Cardiac fibroblast (primary cell): ENCODE measurements at places on chromosomes 4 and X.

DNA sequence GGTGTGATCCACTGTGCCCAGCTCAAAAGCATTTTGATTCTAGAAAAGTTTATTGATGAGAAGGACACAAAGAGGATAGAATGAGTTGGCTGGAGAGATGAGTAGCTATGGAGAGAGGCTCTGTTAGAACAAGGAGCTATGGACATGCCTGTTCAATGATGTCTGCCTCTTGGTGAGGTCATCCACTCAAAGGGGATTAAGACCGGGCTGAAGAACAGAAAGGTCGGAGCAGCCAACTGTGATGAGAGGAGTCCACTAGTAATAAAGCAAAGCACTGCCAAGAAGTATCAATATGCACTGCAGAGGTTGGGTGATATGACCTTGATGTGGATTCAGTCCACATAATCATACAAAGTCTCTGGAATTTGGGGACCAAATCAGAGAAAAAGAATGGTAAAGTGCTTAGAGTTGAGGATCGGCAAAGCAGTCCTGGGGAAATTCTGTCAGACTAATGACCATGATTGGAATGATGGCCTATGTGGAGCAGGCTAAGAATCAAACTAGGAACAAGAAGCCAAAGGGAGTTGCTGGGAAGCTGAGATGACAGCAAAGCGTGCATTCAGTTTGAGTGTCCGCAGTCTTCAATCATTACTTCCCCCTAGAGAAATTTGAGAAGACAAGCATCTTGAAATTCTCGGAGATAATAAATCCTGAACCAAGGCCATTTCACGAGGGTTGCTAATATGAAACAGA lies 55.7 kb upstream of the MMAA start:
- DNase-seq: no peak

GRCh38 chrX:77597090-77597489 lies 149.9 kb downstream of the FGF16 start:
- peak; percentile 64 for DNase-seq

GRCh38 chrX:30741545-30741944 lies 88.3 kb downstream of the GK start:
- no peak for DNase-seq

DNA sequence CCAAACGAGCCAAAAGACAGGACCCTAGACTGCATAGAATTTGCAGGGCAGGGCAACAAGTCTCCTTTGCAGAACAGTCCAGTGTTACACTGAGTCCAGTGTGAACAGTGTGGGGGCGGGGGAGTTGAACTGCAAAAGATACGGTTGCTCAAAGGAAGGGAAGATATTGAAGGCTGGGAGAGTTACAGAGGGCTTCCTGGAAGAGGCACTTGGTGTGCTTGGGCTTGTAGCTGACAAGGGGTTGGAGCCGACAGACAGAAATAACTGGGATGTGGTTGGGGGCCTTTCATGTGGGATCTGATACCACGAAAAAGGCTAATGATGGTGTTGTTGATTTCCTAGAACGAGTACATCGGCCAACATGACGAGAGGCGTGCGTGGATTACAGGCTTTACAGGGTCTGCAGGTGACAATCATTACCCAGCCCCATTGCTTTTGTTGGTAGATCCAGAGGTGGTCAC lies 6.1 kb downstream of the XPNPEP2 start:
- DNase-seq: no peak

- no peak for DNase-seq
Measured at GRCh38 chrX:136861877-136862276, 18.6 kb downstream of the RBMX start.

GRCh38 chr4:751676-752075 lies 46.0 kb downstream of the PCGF3 start:
- no peak for DNase-seq

DNA sequence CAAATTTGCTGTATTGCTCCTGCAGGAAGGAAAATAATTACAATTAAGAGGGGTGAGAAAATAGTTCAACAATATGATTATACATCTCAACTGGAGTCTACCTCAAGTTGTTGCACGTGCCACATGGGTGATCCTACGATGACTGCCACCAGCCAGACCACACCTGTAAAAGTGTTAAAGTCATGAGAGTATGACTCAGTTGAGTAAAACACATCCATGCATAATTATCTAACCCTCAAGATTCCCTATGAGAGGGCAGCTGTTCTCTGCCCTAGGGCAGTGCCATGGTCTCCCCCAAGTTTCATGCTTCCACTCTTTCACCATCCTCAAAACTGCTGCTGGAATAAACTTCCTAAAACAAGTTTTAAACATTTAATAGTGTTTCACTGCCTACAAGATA lies 44.1 kb downstream of the QRFPR start:
- no peak for DNase-seq

DNA sequence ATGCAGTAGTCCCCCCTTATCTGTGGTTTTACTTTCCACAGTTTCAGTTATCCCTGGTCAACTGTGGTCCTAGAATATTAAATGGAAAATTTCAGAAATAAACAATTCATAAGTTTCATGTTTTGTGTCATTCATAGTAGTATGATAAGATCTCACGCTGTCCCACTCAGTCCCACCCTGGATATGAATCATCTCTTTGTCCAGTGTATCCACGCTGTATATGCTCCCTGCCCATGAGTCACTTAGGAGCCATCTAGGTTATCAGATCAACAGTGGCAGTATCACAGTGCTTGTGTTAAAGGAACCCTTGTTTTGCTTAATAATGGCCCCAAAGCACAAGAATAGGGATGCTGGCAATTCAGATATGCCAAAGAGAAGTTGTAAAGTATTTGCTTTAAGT lies 16.2 kb upstream of the SYTL4 start:
- DNase-seq: no peak

DNA sequence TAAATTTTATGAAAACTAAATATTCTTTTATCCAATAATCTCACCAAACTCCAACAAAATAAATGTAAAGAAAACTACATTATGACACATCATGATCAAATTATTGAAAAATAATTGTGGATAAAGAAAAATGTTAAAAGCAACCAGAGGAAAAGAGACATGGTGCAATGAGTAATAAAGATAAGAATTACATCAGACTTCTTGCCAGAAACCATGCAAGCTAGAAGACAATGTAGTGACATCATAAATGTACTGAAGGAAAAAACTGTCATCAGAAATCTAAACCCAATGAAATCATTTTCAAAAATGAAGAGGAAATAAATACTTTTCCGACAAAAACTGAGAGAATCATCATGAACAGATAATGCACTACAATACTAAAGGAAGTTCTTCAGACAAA lies 135.9 kb upstream of the EOLA2 start:
- DNase-seq: peak; percentile 43

DNA sequence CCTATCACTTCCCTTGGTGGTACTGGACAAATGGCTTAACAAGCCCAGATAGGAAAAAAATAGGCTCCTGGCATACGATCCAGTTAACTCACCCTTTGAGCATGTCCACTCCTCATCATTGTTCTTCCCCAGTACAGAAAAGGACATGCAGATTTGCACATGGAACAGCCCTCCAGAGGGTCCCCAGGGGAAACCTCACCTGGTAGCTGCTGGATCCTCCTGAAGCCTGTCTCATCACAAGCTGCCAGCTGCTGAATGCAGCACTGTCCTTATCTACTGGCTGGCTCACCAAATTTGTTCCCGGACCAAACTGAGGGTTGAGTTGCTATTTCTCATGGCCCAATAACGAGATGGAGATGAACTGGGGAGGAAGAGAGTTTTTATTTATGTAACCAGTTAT lies 49.4 kb downstream of the SERTM2 start:
- DNase-seq: no peak

DNA sequence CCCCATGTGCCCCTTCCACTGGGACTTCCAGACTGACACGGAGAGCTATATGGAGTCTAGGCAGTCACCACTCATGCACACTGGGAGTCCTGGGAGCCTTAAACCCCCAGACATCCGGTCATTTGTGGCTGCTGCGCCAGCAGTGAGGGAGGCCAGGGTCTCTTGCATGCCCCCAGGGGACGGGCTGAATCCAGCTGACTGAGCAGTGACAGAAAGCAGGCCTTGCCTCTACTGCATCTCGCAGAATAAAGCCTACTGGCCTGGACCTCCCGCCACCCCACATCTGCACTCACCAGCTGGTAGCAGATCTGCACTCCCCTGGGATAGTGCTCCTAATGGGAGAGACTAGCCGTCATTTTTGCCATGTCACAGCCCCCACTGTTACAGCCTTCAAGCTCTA lies 1234.2 kb downstream of the FAM133A start:
- no peak for DNase-seq

DNA sequence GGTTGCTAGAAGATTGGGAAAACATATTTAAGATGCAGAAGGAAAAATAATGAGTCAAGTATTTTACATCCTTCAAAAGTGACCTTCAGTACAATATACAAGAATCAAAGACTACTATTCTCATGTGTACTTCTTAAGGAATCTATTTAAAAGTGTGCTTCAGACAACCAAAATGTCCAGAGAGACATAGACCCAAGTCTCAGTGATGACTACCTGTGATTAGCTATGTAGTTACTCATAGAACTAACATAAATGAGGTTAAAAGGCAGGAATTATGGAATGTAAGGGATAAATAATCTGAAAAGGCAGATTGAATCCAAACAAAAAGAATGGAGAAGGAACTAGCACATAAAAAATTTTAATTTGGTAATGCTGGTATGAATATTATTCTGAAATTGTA lies 634.7 kb upstream of the FAM241A start:
- DNase-seq: no peak

DNA sequence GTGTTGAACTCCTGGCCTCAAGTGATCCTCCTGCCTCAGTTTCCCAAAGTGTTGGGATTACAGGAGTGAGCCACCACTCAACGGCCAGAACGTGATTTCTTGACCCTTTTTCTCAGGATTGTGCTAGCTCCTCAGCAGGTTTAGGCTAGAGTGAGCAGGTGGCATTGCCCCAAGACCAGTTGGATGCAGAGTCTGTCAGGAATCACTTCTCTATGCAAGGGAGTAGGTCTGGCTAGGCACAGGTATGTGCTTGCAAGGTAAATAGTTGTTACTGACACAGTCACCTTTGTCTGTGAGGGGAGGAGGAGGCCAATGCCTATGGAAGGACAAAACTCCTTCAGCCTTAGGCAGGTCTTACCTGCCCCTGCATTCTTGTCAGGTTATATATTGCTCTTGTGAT lies 24.2 kb downstream of the SLC25A5 start:
- DNase-seq: no peak

- DNase-seq: no peak
Measured at GRCh38 chr4:57191523-57192034, 81.4 kb upstream of the IGFBP7 start.

DNA sequence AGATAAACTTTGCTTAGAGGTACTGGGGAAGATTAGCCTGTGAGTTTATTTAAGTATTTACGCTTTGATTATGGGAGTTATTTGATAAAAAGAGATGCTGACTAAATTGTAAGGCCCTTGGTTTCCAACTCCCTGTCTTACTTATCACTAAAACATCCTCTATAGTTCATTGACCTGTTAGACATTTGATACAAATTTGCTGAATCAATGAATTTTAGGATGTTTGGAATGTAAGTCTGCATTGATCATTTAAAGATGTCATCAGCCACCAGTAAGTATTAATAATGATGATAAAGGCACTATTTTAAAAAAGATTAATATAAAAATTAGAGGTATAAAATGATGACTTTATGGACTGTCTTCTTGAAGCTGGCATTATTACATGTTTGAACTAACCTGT lies 340.6 kb downstream of the SPRY1 start:
- no peak for DNase-seq

DNA sequence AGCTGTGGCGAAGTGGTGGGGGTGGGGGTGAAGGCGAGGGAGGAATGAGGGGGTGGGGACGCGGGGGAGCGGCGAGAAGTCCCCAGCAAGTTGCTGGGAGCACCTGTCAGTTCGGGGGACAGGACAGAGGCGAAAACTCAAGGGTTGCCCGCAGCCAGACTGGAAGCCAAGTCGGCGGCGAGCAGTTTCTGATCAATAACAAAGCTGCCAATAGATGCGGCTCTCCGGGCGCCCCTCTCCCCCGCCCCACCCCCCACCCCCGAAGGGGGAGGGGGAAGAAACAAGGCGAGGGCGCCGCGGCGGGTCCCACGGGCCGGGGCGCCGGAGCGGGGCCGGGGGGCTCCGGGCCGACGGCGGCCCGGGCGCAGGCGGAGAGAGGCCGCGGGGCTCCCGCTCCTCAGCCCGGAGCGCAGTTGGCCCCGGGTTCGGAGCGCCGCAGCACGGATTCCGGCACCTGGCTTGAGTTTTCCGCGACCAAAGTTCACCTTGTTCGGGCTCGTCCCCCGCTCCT lies 379 bp downstream of the PDGFC start:
- DNase-seq: no peak

DNA sequence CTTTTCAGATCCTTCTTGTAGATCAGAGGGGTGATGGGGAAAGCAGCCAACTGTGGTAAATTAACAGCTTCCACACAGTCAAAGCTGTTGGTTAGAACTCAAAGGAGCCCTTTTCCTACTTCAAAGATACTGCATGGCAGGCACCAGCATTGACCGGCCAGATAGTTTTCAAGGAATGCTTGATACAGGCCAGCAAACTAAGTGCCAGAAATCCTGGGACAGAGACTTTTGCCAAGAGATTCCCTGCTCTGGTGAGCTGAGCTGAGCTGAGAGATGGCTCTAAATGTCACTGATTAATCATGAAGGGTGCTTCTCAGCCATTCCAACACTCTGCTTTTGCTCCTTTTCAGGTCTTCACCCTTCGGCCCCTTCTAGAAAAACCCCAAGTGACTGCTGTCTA lies 131.6 kb upstream of the MED14 start:
- no peak for DNase-seq

DNA sequence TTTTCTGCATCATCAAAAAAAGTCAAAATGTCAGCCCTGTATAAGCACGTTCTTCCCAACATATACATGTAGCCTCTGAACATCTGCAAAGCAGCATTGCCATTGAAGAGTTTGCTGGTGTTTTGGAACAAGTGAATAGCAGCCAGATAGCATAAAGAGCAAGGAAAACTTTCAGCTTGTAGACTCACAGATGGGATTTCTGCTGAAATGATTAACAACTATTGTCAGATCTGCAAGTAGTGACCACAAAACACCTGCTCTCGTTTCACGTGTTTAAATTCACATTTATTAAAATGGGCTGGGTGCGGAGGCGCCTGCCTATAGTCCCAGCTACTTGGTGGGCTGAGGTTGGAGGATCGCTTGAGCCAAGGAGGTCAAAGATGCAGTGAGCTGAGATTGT lies 123.7 kb downstream of the SPRY1 start:
- DNase-seq: no peak

DNA sequence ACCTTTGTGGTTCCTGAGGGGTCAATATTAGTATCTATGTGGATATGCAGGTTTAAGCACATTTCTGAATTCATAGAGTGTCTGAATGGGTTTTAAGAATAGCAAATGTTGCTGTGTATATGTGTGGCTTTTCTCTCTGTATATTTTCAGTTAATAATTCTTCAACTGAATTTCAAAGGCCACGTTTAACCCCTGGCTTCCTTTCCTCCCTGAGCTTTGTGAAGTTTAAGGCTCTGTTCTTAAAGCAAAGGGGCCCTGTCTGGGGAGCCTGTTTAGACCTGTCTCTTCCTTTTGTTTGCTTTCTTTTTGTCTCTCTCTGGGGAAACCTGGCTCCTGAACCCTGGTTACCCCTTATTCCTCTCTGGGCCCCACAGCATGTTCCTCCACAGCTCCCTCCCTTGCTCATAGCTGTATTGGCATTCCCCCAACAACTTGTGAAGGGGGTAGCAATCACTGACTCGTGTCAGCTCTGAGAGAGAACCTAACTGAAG lies 139.1 kb downstream of the COL4A6 start:
- DNase-seq: peak; percentile 65
